ENCODE measurements at places on chromosomes 16 and 17. TPM values are rescaled to one million over a fixed set of nuclear protein-coding genes. Genes with fewer than 3 reads are reported as not detected.

Gene ABCC11
- total RNA-seq, result 0.22 TPM

Gene UMOD
- total RNA-seq, result not detected

Gene DNAH9
- not detected for total RNA-seq

Gene CFAP119
- total RNA-seq, result 8.6 TPM

Gene C16orf92
- not detected for total RNA-seq

Gene GPR179
- 0.01 TPM for total RNA-seq

Gene IRF8
- 0.31 TPM for total RNA-seq

Gene PIK3R6
- total RNA-seq, result 0.07 TPM

Gene SCNN1B
- 0.34 TPM for total RNA-seq

Data from A549 treated with ZK216348 at 1 μM for 4 hours (cell line).